ENCODE measurements at places on chromosomes 6 and 20. TPM values are rescaled to one million over a fixed set of nuclear protein-coding genes. Genes with fewer than 3 reads are reported as not detected.

DNA sequence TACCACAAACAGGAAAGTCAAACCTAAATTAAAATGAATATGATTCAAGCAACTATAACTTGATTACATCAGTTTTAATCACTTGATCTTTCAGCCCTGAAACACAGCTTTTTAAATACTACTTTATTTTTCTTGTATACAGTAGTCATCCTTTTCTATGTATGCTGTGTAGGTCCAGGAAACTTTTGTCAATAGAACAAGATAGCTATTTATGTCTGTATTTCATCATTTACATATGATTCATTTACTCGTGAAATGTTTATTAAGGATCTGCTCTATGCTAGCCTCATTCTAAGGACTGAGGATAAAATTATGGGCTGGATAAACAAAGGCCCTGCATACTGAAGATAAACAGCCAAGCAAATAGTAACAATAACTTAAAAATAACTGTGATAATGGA is 930.2 kb downstream of the TFAP2A start:
- DNase-seq: no peak
- H3K36me3 ChIP-seq: no peaks in the 10 kb centered on the region
- H3K4me1 ChIP-seq: no peaks in the 10 kb centered on the region
- no peaks in the 10 kb centered on the region for H3K27me3 ChIP-seq
- no peak overlapping the region for H3K4me3 ChIP-seq
- no peak overlapping the region for H3K27ac ChIP-seq

DNA sequence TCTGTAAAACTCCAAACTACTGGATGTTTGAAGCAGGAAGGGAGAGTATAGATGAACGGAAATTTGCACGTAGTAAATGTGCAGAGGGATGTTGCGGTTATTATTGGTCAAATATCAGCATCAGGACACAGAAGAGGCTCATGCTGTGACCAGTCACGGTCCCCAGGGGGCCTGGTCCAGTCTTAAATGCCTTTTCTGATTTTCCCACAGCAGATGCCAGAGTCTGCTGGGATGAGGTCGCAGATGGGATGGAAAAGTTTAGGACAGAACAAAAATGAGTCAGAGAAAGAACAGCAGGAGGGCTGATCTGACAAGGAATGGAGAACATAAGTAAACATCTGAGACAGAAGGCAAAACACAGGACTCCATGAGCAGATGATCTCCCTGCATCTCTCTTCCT is 11.7 kb upstream of the SIRPG start:
- no peak overlapping the region for H3K4me3 ChIP-seq
- no peaks in the 10 kb centered on the region for H3K36me3 ChIP-seq
- H3K27me3 ChIP-seq: no peaks in the 10 kb centered on the region
- no peak overlapping the region for H3K27ac ChIP-seq
- DNase-seq: no peak

DNA sequence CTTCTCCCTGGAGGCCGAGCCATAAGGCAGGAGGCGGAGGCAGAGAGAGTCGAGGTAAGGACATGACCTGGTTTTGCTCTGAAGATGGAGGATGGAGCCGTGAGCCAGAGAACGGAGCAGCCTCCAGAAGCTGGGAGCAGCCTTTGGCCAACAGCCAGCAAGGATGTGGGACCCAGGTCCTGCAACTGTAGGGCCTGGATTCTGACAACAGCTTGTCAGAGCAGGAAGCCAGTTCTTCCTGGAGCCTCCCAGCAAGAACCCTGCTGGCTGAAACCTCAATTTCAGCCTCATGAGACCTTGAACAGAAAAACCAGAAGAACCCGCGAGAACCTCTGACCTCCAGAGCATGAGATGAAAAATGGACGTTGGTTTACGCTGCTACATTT is 13.4 kb upstream of the MRGBP start:
- no peak overlapping the region for H3K4me3 ChIP-seq
- H3K27me3 ChIP-seq: peaks cover 26% of the 10 kb centered on the region
- H3K36me3 ChIP-seq: no peaks in the 10 kb centered on the region
- no peak for DNase-seq

DNA sequence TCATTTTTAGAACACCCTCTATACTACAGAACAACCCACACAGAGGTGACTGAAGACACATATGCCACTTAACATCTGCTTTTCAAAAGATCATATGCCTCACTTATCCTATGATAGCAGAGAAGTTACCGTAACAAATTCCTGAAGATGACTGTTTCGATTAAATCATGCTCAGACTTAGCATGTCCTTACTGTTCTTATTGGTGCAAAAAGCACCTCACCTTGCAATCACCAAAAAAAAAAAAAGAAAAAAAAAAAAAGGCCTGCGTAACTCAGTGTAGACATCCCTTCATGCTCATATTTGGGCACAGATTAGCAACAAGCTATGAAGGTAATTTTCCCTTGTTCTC is 17.7 kb upstream of the DST start:
- no peak overlapping the region for H3K27ac ChIP-seq
- peaks cover 8% of the 10 kb centered on the region for H3K4me1 ChIP-seq
- no peak overlapping the region for H3K4me3 ChIP-seq
- no peaks in the 10 kb centered on the region for H3K27me3 ChIP-seq
- no peaks in the 10 kb centered on the region for H3K36me3 ChIP-seq

DNA sequence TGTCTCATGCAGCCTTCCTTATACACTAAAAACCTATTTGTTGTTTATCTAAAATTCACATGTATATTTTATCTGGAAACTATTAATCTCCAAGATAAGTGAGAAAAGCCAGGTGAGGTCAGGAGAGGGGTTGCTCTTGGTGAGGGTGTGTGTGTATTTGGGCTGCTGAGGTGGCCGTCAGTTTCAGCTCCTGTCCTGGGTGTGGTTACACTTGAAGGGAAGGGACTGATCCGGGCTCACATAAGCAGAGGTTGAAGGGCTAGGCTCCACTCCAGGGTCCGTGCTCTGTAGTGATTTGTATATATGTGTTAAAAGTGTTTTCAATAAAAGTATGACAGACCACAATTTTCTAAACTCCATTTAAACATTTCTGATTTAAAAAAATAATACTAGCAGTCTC is 13.5 kb upstream of the SNAI1 start:
- H3K36me3 ChIP-seq: no peaks in the 10 kb centered on the region
- H3K27ac ChIP-seq: no peak overlapping the region

DNA sequence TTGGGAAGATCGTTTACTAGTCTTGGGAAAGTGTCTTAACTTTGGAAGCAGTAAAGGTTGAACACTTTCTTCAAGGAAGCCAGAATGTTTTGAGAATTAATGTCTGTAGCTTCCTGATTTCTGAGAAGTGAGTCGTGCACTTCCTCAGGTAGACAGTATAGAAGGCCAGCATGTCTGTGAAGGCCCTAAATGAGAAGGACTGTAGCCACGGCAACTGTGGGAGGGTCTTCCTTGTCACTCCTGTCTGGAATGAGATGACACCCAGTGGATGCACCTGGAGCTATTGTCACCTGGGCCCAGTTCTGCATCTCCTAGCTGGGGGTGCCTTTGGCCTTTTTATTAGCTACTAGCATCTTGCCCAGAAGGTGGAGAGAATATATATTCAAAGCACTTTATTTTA is 8.8 kb downstream of the STX16 start:
- H3K27ac ChIP-seq: peak overlapping the region; percentile 45
- no peaks in the 10 kb centered on the region for H3K27me3 ChIP-seq
- no peak for DNase-seq
- H3K36me3 ChIP-seq: peaks cover 37% of the 10 kb centered on the region
- peaks cover 29% of the 10 kb centered on the region for H3K4me1 ChIP-seq

Gene PCK1
- total RNA-seq: 0.43 TPM

Gene MYLK2
- total RNA-seq: 0.37 TPM

GRCh38 chr6:41561416-41561815 is 15.2 kb downstream of the FOXP4 start:
- H3K4me1 ChIP-seq: peaks cover 69% of the 10 kb centered on the region
- H3K27me3 ChIP-seq: no peaks in the 10 kb centered on the region
- peaks cover 15% of the 10 kb centered on the region for H3K36me3 ChIP-seq
- peak overlapping the region; percentile 51 for H3K4me3 ChIP-seq
- no peak for DNase-seq

DNA sequence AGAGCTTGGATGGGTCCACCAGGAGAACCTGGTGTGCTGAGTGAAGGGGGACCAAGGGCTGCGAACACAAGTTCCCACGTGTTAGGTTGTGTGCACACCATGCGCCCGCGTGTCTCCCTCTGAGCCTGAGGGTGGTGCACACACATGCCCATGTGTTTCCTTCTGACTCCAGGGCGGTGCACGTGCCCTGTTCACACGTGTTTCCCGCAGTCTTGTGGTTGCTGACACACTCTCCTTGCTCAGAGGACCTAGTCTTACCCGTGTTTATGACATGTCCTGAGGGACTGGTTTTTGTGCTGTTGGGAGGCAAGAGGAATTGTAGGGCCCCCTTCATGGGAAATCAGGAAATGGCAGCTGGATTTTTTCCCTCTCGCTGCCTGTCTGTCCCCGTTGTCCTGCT is 36.3 kb upstream of the PCMTD2 start:
- H3K27me3 ChIP-seq: peaks cover 15% of the 10 kb centered on the region
- no peak overlapping the region for H3K27ac ChIP-seq
- DNase-seq: no peak
- no peak overlapping the region for H3K4me3 ChIP-seq
- H3K4me1 ChIP-seq: peaks cover 8% of the 10 kb centered on the region

Gene SOX18
- total RNA-seq: 13.2 TPM

Gene C2
- total RNA-seq: 1.8 TPM

Gene ALDH8A1
- total RNA-seq: 3.3 TPM

Gene MAS1
- not detected for total RNA-seq
